Fibroblast of pulmonary artery (primary cell): ENCODE measurements at places on chromosomes 2 and 18.

- DNase-seq, result no peak
Measured at GRCh38 chr2:102149644-102150455, 7.3 kb downstream of the IL1R1 start.

DNA sequence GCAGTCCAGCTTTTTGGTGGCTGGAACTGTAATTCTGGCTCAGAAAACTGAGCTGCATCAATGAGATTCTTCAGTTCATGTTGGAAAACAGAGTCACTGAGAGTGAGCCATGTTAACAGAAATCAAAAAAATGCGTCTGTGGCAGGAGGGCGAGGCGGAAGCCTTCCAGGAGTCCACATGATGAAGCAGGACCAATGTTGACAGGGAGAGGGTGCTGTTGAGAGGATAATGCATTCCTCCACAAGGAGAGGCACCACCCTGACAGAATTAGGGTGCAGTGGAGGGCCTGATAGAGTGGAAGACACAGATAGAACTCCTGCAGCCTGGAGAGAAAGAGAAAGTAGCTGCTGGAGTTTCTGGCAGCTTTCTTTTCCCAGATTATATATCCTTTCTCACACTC lies 111.5 kb downstream of the MGAT5 start:
- no peak for DNase-seq

DNA sequence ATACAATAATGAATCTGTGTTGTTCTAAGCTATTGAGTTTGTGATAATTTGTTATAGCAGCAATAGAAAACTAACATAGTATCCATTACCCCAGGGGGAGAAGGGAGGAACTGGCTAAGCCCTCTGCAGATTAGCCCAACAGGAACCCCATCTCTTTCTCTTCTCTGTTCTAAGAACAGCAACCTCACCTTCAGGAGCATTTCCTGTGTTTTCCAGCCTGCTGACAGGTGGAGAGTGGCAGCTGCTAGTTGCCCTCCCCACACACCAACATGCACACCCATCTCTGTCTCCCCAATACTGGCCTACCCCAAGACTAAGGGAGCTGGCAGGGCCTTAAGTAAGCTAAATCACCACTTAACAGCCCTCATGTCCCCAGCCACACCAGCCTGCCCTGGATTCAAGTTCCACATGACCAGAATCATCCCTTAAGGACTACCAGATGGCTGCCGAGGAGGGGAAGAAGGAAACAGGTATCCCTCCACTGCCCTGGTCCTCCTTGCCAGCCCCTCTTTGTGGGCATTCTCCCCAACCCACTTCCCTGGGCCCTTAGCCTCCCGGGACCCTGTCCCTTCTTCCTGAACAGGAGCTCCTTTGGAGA lies 52.8 kb downstream of the TRABD2A start:
- no peak for DNase-seq

GRCh38 chr2:172596776-172597175 lies 40.9 kb downstream of the PDK1 start:
- no peak for DNase-seq

DNA sequence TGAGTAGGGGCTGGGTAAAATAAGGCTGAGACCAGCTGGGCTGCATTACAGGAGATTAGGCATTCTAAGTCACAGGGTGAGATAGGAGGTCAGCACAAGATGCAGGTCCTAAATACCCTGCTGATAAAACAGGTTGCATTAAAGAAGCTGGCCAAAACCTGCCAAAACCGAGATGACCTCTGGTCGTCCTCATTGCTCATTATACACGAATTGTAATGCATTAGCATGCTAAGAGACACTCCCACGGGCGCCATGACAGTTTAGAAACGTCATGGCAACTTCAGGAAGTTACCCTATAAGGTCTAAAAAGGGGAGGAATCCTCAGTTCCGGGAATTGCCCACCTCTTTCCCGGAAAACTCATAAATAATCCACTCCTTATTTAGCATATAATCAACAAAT lies 132.2 kb downstream of the ARL4C start:
- DNase-seq, result no peak

GRCh38 chr18:74299746-74300145 lies 8.0 kb upstream of the CYB5A start:
- peak; percentile 26 for DNase-seq

- no peak for DNase-seq
Measured at GRCh38 chr2:29567906-29568520, 353.4 kb downstream of the ALK start.

- DNase-seq, result peak; percentile 5
Measured at GRCh38 chr2:17373041-17373440, 145.2 kb downstream of the RAD51AP2 start.

DNA sequence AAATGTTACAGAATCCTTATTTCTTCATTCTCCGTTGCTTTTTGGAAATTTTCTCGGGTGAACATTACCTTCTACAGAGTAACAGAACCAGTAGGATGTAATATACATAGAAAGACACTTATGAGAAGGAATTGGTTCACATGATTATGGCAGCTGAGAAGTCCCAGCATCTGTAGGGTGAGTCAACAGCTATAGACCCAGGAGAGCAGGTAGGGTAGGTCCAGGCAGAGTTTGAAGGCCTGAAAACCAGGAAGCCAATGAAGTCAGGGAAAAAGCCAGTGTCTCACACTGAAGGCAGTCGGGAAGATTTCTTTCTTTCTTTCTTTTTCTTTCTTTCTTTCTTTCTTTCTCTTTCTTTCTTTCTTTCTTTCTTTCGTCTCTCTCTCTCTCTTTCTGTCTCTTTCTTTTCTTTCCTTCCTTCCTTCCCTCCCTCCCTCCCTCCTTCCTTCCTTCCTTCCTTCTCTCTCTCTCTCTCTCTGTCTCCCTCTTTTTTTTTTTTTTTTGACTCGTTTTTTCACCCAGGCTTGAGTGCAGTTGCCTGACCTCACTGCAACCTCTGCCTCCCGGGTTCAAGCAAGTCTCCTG lies 15.1 kb upstream of the YES1 start:
- DNase-seq, result no peak

GRCh38 chr2:237859533-237860272 lies at the start of gene RAMP1:
TSS of gene RAMP1 (plus strand) at chr2:237859623. CDS start at chr2:237859676, 53 bp downstream.
- no peak for DNase-seq

- no peak for DNase-seq
Measured at GRCh38 chr2:229612384-229612971, 101.9 kb downstream of the DNER start.

GRCh38 chr2:231715988-231716616 lies 7.8 kb downstream of the PTMA start:
- peak; percentile 37 for DNase-seq

DNA sequence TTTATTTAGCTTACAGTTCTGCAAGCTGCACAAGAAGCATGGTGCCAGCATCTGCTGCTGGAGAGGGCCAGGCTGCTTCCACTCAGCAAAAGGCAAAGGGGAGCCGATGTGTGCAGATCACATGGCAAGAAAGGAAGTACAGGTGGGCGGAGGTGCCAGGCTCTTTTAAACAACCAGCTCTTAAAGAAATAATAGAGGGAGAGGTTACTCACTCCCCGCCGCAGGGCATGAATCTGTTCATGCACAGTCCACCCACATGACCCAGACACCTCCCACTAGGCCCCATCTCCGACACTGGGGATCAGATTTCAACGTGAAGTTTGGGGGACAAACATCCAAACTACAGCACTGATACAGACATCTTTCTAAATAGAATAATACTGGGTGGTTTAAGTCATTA lies 105.8 kb downstream of the MTCL1 start:
- no peak for DNase-seq

DNA sequence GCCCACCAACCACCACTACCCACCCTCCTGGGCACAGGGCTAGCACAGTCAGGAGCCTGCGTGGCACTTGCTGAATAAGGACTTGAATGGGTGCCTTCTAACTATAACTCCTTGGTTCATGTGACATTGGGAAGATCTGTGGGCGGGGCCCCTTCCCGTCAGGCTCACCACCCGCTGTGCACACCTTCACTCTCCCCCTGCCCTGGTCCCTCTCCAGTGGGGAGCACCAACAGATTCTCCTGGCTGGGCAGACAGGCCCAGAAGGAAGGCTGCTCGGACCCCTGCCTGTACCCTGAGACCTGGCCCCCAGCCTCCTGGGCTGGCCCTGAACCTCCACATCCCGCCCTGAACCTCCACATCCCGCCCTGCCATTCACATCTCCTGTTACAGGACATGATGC lies 33.4 kb upstream of the POMC start:
- DNase-seq, result no peak

GRCh38 chr18:76153691-76154090 lies 341.4 kb downstream of the ZNF516 start:
- DNase-seq, result no peak

DNA sequence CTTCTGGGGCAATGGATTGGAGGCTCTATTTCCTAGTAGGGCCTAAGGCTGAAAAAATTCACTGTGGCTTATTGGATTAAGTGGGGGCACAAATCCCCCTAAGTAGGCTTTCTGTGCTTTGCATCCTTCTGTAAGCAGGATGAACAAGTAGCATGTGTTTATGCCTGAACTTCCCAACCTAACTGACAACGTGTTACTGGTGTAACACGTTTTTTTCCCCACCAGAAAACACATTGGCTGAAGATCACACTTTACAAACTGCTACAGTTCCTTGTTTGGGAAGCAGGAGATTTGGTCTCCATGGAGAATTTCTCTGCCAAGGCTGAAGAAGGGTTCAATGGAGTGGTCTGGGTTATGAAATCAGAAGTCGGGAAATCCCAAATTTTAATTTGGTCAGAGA lies 7.2 kb upstream of the ITGA6 start:
- no peak for DNase-seq

GRCh38 chr2:178947006-178947405 lies 102.9 kb downstream of the CCDC141 start:
- no peak for DNase-seq

DNA sequence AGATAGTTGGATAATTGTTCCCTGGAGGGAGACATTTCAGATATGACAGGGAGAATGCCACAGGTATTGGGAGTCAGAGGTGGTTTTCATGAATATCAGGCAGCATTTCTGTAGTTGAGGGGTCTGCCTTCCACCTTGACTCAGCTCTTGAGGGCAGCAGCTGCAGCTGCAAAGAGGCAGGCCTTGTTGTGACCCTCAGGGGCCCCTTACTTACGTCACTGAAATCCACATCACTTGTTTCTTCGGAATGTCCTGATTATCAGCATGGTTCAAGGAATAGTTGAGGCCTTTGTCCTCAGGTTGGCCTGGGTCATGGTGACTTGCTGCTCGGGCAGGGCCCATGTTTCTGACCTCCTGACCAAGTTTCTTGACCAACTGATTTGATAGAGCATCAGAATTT lies 46.9 kb downstream of the TMEM17 start:
- no peak for DNase-seq

- DNase-seq, result peak; percentile 24
Measured at GRCh38 chr2:134154246-134154645, 99.6 kb upstream of the MGAT5 start.

DNA sequence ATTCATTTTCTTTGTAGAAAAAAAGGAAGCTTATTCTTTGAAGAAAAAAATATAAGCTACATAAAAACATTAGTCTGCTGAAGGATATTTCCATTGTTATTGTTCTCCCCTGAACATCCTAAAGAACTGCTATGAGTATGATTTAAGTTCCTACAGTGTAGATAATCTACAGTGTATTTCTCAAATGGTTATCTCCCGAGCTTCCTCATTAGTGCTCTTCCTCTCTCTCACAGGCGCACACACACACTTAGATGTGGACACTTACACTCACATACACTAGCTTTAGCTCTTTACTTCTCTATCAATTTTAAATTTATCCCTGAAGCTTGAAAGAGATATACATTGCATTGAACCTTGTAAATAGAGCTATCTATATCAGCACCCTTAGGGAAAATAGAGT lies 681.0 kb downstream of the KCNJ3 start:
- no peak for DNase-seq

DNA sequence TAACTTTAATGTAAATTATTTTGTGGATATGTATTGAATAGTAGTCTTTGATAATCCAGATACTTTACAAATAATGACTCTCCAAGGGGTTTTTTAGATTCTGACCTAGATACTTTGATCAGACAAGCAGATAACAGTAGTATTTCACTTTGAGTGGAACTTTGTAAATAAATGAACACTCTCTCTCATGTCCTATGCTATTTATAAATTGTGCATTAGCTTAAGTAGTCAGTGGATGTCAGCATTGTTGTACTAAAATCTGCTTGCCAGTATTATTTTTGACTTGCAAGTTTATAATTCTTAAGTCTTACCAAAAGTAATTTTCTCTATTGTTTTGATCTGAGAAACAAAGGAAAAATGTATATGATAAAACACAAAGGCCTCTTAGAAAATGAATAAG lies 1113.1 kb upstream of the NRXN1 start:
- DNase-seq, result peak; percentile 10

DNA sequence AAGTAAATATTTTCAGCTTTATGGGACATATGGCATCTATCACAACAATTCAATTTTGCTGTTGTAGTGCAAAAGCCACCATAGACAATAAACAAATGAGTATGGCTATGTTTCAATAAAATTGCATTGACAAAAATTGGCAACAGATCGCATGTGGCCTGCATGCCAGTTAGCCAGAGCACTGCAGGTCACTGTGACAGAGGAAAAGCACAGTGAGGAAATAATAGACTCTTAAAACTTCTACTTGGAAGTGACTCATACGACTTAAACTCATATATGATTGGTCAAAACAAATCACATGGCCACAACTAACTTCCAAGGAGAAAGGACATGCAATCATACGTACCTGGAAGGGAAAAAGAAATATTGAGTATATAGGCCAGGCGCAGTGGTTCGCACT lies 44.4 kb downstream of the EXOC6B start:
- DNase-seq, result peak; percentile 39

GRCh38 chr2:64862623-64863022 lies 126.6 kb upstream of the SLC1A4 start:
- DNase-seq, result no peak

DNA sequence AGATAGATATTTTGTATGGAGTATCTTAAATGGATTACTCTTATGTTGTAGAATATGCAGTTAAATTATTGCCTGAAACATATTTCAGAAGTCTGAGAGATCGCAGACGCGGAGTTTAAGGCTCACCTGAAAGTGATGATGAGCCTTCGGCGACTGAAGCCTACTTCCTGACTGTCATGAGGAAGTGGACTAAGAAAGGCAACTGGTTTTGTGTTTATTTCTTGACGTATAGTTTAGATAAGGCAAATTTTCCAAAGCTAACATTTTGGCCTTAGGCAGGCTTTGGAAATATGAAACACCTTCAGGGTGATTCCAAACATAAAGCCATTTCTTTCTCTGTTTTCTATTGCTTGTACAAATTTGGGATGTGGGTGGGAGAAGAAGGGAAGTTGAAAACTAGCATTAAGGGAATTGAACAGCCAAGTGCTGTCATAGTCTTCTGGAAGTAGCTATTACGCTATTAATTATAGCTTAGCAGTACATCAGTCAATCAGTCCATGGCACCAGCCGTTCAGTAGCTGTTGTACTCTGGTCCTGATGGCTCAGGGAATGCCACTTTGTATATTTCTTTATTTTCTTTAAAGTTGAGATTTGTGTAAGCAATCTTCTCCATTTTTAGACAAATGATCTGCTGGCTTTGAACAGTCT lies 1.5 kb downstream of the GRHL1 start:
- no peak for DNase-seq

GRCh38 chr2:125397535-125398251 lies 1258.3 kb upstream of the GYPC start:
- DNase-seq, result no peak

DNA sequence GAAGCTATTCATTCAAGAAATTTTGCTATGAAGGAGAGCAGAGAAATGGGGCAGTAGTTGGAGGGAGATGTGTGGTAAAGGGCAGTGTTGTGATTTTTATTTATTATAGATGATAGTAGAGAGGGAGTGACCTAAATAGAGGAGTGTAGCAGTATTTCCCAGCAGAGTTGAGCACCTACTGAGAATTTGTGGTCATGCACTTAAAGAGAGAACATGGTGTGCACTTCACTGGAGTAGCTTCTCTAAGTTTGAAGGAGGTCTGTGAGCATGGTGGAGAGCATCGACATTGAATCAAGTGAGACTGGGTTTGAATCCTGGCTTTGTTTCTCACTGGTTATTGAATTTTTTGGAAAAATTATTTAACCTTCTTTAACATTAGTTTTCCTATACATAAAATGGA lies 129.2 kb downstream of the AQP4 start:
- no peak for DNase-seq
